ENCODE measurements at places on chromosomes 11 and 22. TPM values are rescaled to one million over a fixed set of nuclear protein-coding genes. Genes with fewer than 3 reads are reported as not detected.

The PEX26 gene
- total RNA-seq: 43.7 TPM

The DDTL gene
- 6.6 TPM for total RNA-seq

The PKDREJ gene
- 0.13 TPM for total RNA-seq

The SNX19 gene
- total RNA-seq: 105 TPM

The ART1 gene
- not detected for total RNA-seq

The GGTLC3 gene
- 0.57 TPM for total RNA-seq

The OR52I1 gene
- not detected for total RNA-seq

The SIK2 gene
- total RNA-seq: 20.7 TPM

The YPEL4 gene
- 0.44 TPM for total RNA-seq

The GTSE1 gene
- 1.6 TPM for total RNA-seq

DNA sequence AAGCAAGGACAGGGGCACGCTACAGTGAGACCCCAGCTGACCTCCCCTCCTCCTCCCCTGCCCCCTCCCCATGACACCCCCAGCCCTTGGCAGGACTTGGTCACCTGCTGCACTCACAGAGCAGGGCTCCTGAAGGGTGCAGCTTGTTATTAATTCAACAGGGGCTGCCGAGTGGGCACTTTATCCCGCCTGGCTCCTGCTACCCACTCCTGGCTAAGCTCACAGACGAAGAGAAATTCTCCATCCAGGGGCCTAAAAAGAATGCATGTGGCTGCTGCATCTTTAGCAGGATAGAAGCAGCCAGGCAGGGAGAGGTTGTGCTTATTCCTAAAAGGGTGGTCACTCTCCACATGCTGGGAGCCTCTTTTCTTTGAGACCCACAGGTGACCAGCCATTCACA lies 40.3 kb downstream of the GALNT18 start:
- DNase-seq: no peak

- DNase-seq: no peak
Observed at GRCh38 chr11:2653930-2654739, 45.7 kb downstream of the KCNQ1OT1 start.

DNA sequence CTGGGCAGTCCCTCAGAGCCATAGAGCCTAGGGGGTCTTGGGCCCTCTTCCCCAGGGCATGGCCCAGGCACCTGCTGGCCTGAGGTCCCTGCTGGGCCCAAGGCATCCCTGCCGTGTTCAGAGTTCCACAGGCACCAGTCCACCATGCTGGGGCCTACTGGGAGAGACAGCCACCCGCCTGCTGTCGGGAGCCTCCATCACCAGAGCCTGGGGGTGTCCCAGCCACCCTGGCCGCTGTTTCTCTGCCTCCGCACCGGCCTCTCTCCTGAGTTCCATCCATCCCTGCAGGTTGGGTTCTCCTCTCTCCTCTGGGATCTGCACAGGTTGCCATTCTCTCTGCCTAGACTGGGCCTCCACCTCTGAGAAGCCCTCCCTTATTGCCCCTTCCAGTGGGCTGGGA lies 68.6 kb downstream of the KCNQ1 start:
- DNase-seq: no peak

GRCh38 chr22:22704156-22704946 lies 59.9 kb downstream of the GGTLC2 start:
- DNase-seq: peak; percentile 23

GRCh38 chr11:121063728-121064127 lies 37.3 kb upstream of the TECTA start:
- DNase-seq: no peak

GRCh38 chr11:128521682-128522054 lies 65.7 kb downstream of the ETS1 start:
- DNase-seq: no peak

DNA sequence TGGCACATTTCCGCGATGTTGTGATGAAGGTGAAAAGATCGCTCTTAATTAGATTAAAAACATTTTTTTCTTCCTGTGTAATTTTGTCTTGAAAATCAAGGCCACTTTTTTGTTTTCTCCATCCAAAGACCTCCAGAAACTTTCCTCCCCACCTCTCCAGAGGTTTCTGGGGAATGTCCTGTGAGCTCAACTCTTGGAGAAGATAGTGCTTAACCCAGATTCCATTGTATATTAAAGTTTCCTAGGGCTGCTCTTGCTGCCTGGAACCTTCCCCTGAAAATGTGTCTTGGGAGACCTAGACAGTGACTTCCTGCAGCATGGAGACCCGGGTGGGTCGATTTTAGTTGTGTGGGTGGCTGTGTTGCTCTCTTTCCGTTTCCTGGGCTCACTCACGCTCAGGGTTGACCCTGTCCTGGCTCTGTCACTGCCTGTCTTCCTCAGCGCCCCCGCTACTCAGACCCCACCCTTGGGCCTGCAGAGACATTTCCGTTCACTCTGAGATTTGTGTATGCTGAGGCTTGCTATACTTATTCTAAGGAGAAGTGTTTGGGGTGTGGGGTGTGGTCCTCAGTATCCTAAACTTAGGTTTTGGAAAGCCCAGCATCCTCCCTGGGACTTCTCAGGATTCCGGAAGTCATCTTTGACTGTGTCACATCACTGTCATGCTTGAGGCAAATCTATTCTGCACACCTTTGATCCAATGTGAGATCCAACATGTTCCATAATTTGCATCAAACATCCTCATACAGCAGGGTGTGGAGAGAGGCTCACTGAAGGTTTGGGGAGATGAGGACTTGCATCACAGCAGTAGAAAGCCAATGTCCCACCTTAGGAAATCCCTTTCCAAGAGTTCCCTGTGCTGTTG lies 47.2 kb downstream of the KCNQ1OT1 start:
- no peak for DNase-seq

GRCh38 chr11:117143390-117143789 lies 697 bp upstream of the PAFAH1B2 start:
- DNase-seq: no peak

DNA sequence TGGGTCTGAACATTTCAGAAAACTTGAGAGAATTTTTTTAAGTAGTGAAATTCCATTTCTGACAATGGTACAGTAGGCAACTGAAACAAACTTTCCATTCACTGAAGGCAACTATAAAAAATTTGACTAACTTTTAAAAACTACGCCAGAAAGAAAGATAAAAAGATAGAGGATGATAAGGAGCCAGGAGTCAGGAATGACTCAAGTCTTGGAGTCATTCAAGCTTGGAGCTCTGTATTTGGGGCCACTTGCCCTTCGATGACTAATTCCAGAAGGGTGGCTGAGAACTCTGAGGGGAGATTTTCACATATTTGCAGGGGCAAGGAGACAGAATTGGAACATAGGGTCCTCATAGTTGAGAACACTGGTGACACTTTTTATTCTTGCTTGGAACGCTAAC lies 1083.2 kb upstream of the CNTN5 start:
- DNase-seq: no peak

DNA sequence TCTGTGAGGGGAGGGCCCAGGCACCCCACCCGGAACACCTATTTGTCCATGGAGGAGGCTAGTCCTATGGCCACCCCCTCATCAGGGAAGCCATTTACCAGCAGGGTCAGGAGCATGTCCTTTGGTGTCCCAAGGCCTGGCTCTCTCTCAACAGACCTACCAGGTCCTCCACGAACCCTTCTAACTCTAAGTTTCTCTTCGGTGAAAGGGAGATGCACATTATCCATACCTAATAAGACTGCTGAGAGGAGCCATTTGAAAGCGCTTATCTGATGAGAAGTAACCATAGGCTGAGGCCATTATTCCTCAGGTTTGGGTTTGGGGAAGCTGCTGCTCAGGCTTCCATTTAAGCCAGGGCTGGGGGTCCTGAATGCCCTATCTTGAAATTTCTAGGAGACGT lies 9.2 kb upstream of the TOP3B start:
- DNase-seq: no peak

GRCh38 chr11:115905341-115906000 lies 401.3 kb upstream of the CADM1 start:
- DNase-seq: no peak

DNA sequence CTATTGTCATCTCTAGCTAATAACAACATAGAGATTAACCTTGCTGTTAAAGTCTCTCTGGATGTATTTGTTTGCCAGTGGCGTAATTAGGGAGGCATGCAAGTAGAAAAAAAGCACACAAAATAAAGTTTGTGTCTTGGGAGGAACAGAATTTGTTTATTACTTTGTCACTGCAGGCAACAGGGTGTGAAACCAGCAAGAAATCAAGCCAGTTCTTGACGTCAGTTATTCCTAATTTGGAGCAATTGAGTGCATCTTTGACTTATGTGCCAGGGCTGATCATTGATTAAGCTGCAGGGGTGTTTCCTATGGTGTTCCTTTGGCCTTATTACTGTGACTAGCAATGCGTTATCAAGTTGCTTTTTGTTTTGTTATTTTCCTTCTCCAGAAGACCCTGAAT lies 751.0 kb downstream of the KCNA4 start:
- DNase-seq: no peak

DNA sequence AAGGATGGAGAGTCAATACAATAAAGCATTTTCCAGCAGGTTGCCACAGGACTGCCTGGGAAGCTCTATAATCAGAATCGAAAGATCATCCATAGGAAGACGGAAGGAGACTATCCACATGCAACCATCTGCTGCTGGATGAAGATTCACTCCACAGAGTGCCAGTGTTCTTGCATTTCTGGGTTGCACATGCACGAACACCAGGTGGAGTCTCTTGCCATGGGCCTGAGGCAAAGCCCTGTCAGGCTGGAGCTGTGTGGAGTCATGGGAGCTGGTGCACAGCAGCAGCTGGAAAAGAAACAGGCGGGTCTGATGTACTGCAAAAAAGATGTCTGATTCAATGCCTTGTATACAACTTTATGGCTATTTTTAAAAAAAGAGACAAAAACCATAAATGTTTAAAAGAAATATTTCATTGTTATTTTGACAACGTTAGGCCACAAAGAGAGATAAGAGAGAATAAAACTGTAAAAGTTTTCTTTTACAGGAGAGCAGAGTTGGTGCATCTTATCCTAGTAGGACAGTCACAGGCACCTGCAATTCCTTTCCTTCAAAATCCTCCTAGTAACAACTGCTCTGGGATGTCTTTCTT lies 12.9 kb upstream of the FAT3 start:
- no peak for DNase-seq

DNA sequence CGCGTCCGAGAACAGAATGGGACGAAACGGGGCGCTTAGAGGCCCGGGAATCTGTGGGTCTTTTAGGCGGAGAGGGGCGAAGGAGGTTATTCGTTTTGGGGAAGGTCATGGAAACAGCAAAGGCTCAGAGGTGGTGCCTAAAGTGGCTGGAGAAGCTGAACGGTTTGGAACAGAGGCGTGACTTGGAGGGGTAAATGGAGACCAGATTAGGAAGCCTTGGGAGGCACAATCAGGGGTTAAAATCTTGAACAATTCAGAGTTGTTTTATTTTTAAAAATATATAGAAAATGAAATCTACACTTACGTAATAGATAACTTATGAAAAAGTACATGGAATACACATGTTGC lies 247 bp upstream of the PLAAT5 start:
- DNase-seq: no peak

DNA sequence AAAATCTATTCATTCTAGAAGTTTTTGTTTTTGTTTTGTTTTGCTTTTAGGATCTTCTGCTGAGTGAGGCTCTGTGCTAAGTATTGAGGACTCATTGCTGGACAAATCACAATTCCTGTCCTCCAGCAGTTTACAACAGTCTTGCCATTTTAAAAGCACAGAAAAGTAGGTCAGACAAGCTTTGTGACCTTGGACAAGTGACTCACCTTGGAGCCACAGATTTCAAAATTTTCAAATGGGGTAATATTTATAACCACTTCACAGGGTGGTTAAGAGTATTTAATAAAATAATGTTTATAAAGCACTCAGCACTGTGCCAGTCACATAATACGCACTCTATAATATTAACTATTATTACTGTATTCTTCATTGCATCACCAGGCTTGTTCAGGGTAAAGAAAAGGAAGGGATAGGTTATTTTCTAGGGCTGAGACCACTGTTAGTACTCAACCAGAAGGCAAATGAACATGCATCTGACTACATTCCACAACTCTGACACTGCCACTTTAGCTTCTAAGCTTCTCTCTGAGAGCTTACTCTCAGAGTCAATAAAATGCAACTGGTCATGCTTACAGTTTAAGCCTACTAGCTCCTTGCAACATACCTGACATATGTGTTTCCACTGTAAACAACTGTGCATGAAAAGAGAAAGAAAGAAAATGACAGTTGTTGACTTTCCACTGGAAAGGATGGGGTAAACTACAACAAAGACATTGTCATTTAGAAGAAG lies 63.2 kb upstream of the FIBIN start:
- no peak for DNase-seq

GRCh38 chr11:107824668-107825369 lies 33.8 kb downstream of the SLC35F2 start:
- no peak for DNase-seq

- DNase-seq: no peak
Observed at GRCh38 chr11:11615086-11615485, 6.7 kb downstream of the GALNT18 start.

DNA sequence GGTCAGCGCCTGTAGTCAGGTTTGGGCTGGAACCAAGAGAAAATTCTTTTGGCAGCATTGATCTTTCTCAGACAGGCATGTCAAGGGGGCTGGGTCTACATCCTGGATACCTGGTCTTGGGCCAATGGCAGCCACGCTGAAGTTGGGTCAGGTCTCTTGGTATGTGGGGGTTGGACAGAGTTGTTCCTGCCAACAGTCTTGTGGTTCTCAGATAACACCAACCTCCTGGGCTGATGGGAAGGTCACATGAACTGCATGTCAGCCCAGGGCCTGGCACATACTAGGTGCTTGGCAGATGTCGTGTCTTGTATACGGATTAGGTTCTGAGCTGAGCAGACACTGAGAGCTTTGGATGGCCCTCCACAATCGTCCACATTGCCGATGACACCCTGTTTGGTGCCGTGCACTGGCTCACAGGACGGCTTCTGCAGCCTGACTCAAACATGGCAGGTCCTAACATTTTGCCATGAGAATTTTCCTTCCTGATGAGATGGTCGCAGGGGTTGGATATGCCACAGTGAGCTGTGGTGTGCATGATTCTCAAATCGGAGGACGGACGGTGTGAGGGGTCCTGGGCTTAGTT lies 42.0 kb downstream of the FBLN1 start:
- DNase-seq: no peak

DNA sequence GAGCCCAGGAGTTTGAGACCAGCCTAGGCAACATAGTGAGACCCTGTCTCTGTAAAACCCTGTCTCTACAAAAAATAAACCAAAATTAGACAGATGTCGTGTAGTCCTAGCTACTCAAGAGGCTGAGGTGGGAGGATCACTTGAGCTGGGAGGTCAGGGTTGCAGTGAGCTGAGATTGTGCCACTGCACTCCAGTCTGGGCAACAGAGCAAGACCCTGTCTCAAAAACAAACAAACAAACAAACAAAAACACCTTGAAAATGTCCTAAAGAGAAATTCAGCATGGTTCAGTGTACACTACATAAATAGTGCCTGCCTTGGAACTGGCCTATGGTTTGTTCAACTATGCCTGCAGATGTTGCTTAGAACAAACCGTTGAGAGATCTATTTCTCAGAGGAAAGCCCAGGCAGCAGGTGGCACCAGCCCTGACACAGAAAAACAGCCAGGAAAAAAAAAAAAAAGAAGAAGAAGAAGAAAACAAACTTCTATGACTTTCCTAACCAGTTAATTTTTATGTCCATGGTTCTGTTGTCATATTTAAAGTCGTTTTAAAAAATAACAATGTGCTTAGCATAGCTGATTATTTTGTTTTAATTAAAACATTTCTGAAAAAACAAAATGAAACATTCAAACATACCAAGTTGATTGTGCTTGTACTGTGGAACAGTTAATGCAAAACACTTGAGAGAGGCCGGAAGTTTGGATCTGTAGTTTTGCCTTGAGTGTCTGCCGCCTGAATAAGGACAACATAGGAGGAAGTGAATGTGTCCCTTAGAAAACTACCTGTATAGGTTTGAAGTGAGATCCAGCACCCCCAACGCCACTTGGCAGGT lies 5.4 kb downstream of the KREMEN1 start:
- DNase-seq: no peak

- DNase-seq: no peak
Observed at GRCh38 chr22:33781411-33781810, 138.9 kb downstream of the LARGE1 start.

- DNase-seq: no peak
Observed at GRCh38 chr11:67436459-67437081, 912 bp downstream of the PTPRCAP start.
